ENCODE measurements at places on chromosomes 6 and 20.

- DNase-seq: no peak
These were observed 29.9 kb downstream of the FBXO30 start for GRCh38 chr6:145784683-145785082.

DNA sequence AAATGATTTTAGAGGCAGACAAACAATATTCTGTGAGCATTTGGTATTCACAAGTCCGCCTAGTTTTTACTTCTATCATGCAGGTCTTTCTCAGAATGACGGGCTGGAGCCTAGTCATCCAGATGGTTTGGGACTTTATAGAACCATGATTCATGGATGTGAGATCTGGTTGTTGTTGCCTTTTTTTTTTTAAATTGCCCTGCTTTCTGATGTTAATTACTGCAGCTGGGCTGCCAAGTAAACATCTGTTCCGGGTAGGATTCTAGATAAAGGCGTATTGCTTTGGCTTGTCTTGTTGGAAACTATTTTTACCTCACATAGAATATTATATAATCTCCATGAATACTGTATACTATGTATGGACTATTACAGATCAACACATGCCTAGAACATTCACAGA lies 58.1 kb downstream of the RNF217 start:
- DNase-seq: no peak

DNA sequence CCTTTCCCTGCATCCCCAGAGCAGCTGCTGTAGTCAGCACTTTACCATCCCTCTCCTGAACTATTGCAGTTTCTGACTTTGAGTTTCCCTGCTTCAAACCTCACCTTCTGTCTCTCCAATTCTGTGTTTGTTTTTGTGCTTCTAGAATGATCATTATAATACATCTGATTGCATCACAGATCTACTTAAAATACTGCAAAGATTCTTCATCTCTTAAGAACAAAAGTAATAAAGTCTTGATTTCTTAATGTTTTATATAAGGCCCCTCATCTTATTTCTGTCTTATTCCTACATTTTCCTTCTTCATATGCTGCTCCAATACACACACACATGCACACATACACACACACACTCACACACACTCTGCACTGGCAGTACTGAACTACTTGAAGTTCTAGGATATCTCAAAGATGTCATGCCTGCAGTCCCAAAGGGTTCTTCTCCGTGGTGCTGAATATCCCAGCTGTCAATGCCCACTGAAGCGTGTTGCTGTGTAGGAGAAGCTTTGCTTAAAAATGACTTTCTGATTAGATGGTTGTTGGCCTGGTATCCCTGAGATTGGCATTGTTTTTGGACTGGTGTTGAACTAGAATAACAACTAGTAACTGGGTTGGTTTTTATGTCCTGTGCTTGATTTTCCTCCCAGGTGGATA lies 97.2 kb downstream of the MAP3K4 start:
- DNase-seq: no peak

GRCh38 chr6:150403458-150404246 lies 34.8 kb downstream of the IYD start:
- no peak for DNase-seq

GRCh38 chr20:58485393-58485792 lies 29.8 kb downstream of the APCDD1L start:
- DNase-seq: no peak

Data from activated CD4-positive, alpha-beta T cell treated with anti-CD3 and anti-CD28 coated beads, Interleukin-10, Interleukin-2, amounts not matched to agents 100 ng/mL and 50 ng/mL, durations not matched to agents 16 hours and 8 hours (primary cell).